ENCODE measurements at places on chromosomes 12 and 14.

DNA sequence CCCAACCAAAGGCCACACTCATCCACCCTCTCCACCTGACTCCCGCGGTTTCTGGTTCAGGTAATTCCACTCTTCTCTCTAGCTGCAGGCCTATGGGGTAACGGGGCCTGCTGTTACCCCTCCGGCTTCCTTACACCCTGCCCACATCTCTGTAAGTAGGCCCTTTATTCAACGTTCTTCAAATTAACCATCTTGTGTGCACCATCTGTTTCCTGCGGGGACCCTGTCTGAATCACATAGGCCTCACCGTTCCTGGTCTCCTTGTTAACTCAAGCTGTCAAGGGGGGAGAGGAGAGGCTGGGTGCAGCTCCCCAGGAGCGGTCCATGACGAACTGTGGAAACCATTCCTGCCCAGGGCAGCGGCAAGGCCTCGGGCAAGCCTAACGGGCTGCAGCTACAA lies 9.3 kb upstream of the DLK1 start:
- DNase-seq = no peak

DNA sequence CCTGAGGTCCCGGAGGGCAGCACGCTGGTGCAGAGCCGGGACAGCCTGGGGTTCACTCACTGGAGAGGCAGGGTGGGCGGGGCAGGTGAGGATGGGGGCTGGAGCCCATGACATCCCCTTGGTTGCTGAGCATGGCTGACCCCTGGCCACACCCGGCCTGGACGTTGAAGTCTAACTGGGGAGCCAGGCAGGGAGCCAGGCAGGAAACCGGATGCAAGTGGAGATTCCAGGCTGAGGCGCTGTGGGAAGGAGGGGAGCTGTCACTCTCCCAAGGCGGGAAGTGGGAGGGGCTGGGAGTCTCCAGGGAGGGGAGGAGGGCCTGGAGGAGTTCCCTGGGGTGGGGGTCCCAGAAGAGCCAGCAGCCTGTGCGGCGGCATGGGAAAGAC lies 7.7 kb upstream of the INF2 start:
- no peak for DNase-seq

GRCh38 chr14:33134975-33135374 lies 196.3 kb downstream of the NPAS3 start:
- no peak for DNase-seq

DNA sequence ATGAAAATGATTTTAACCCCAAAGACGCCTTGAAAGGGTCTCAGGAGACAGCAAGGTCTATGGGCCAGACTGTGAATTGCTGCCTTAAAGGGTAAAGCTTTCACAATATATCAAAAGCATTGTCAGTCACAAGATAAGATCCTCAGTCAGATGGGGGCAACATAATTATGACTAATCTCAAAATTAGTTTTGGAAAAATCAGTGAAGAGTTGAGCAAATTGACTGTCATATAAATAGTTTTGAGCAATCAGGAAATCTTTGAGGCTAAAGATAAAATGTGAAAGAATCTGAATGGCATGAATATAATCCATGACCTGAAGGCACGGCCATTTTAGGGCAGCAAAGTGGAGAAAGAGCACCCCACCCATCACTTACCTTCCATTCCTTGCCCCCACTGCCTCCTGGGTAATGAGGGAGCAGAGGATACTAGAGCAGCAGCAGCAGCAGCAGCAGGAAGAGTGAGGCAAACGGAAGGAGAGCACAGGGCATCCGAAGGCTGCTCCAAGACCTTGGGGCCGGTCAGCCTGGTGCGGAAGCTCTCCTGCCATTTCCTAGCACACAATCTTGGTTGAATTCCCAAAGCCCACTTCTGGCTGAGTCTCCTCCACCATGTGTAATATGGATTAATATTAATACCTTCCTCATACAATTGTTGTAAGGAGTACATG lies 7.0 kb downstream of the STON2 start:
- no peak for DNase-seq

DNA sequence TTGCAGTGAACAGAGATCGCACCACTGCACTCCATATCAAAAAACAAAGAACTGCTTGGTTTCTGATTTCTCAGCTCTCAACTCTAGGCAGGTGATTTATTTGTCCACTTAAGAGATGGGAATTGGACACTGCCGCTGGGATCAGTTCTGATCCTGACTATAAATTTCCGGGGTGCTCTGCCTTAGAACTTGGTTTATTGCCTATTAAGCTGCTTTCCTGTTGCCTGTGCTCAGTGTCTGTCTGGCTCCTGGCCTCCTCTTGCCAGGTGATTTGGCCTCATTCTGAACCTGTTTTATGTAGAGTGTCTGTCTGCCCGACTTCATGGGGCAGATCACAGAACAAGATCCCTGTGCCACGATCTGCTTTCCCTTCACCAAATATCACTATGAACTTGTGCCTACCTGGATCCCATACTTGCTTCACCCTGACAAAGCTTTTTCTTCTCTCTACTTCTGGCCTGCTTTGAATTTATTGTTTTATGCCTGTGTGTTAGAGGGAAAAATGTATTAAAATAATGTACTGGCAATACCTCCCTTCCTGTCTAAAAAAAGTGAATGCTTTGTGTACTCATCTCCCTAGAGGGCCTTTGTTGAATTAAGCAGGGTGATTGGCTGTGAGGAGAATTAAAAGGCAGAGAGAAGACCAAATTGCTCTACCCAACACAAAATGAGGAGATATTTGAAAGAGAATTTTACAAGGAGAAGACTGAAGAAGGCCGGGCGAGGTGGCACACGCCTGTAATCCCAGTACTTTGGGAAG lies 27.6 kb downstream of the CDKN1B start:
- DNase-seq = no peak

DNA sequence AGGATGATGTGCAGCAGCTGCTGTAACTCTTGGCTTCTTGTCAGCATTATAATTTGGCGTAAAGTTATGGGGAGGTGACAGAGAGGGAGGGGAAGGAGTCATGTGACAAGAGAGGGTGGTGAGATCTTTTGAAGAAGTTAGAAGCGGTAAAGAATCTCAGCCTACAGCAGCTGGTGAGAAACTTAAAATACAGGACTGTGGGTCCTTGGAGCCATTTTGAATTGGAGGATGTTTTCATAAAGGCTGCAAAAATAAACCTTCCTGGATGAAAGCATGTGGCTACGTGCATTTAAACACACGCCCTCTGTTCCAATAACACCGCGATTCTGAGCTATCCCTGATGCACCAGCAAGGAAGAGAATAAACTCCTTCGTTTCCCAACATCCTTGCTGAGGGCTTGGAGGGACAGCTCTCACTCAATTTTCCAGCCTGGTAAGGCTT lies 133.7 kb downstream of the TMEM30B start:
- DNase-seq = no peak

DNA sequence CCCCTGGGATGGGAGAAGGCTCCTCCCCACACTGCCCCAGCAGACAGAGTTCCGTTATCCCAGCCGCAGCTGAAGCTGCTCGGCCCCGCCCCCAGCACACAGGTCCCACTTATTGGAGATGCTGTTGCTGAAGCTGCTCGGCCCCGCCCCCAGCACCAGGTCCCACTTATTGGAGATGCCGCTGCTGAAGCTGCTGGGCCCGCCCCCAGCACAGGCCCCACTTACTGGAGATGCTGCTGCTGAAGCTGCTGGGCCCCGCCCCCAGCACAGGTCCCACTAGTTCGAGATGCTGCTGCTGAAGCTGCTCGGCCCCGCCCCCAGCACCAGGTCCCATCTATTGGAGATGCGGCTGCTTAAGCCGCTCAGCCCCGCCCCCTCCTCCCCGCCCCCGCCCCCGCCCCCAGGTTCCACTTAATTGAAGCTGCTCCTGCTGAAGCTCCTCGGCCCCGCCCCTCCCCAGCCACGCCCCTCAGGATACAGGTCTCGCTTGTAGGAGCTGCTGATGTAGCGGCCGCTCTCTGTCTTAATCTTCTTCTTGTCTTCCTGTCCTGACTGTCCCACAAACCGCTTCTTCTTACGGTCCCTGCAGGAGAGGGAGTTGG lies 12.0 kb downstream of the CFAP73 start:
- no peak for DNase-seq

DNA sequence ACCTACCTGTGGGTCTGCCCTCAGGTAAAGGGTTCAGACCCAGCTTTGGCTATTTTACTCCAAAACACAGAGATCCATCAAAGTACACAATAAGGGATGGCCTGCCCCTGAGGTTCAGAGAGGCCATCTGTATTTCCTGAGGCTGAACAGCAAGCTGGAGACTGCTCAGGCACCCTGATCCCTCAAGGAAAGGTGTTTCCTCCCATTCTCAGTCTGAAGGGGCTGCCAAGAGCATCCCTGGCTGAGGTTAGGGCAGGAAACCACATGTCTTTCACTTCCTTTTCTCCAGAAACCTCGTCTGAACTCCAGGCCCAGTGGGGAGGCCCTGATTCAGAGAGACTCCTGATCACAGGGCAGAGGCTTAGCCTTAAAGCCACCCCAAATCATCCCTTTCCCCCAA lies 1.5 kb downstream of the RILPL1 start:
- DNase-seq = no peak

- no peak for DNase-seq
Measured at GRCh38 chr14:104107611-104108569, 22.4 kb downstream of the ASPG start.

GRCh38 chr14:64705381-64706118 lies 1.3 kb downstream of the PLEKHG3 start:
- DNase-seq = no peak

DNA sequence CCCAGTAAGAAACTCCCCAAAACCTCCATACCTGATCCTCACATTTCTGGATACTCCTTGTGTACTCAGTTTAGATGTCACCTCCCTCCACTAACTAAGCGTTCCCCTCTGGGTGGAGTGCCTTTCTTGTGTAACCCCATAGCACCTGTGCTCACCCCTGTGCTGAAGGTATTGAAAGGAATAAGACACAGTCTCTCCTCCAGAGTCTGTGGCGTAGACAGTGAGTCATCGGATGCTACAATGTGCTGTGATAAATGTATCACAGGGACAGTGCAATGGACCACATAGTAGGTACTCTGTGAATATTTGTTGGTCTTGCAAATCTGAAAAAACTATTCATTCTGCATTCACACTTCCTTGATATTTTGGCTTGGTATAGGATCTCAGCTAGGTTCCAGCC lies 30.8 kb downstream of the TSPAN9 start:
- no peak for DNase-seq

DNA sequence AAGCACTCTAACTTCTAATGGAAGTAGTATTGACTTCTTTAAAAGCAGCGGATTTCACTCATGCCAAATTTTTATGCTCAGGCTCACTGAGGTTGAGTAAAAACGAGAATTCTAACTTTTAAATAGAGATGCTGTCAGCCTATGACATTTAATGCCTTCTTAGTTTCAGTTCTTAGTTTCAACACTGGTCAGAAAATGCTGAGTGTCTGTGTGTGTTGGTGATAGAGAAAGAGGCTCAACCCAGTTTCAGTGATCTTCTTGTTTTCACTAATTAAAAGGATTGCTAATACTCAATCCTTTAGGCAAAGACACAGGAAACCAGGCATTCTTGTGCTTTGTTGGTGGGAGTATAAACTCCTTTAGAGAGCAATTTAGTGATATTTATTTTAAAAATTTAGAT lies 31.0 kb downstream of the PEBP1 start:
- DNase-seq = no peak

DNA sequence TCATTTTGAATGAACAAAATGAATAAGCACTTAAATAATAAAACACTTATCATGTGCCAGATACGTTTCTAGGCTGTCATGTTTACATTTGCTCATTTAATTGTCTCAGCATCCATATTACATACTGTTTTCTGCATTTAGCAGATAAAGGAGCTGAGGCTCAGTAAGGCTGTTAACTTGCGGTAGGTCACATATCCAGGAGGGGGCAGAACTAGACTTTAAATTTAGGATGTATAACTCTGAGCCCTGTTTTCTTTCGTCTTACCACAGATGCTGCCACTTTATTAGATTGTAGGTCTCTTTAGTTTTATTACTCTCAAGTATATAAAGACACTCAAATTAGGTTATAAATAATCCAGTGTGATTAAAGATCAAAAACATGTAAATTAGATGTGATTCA lies 17.7 kb downstream of the IRAK4 start:
- DNase-seq = no peak

Data from stimulated activated CD8-positive, alpha-beta memory T cell treated with anti-CD3 and anti-CD28 coated beads, Interleukin-2, amount 100 ng/mL, for 48 hours (primary cell).